Osteoblast (primary cell): ENCODE measurements at places on chromosomes 1 and 21. TPM values are rescaled to one million over a fixed set of nuclear protein-coding genes. Genes with fewer than 3 reads are reported as not detected.

DNA sequence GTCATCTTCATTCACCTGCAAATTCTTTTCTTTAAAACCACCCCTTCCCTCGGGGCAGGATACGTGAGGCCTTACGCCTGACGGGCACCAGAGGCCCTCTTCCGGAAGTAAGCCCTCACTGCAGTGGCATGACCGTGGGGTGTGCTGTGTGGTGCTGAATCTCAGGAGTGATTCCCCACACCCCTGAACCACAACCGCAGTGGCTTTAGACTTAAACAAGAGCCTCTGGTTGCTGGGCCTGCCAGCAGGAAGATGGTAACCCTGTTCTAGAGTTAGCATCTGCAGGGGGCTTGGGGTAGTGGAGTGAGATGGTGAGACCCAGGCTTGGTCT, 12.1 kb downstream of the BSND start:
- DNase-seq, result no peak
- peaks cover 5% of the 10 kb centered on the region for H3K27me3 ChIP-seq
- no peak overlapping the region for H3K4me3 ChIP-seq
- peaks cover 14% of the 10 kb centered on the region for H3K4me1 ChIP-seq
- H3K36me3 ChIP-seq, result no peaks in the 10 kb centered on the region

CACNA1S gene
- not detected in 2 replicates for total RNA-seq

- H3K27me3 ChIP-seq, result no peaks in the 10 kb centered on the region
- H3K4me1 ChIP-seq, result peaks cover 3% of the 10 kb centered on the region
- H3K4me3 ChIP-seq, result no peak overlapping the region
Measured at GRCh38 chr1:210754878-210755665, 378.9 kb downstream of the KCNH1 start.

- H3K4me1 ChIP-seq, result no peaks in the 10 kb centered on the region
- no peak overlapping the region for H3K27ac ChIP-seq
- no peaks in the 10 kb centered on the region for H3K36me3 ChIP-seq
- H3K27me3 ChIP-seq, result no peaks in the 10 kb centered on the region
- no peak for DNase-seq
Measured at GRCh38 chr1:104125970-104126369, 376.3 kb downstream of the AMY1C start.

GRCh38 chr1:152630596-152630995, 7.7 kb upstream of the LCE3A start:
- no peaks in the 10 kb centered on the region for H3K4me1 ChIP-seq
- no peak for DNase-seq
- H3K36me3 ChIP-seq, result no peaks in the 10 kb centered on the region
- no peak overlapping the region for H3K27ac ChIP-seq
- H3K27me3 ChIP-seq, result no peaks in the 10 kb centered on the region

- H3K27ac ChIP-seq, result no peak overlapping the region
- H3K27me3 ChIP-seq, result peaks cover 17% of the 10 kb centered on the region
- DNase-seq, result no peak
- peaks cover 7% of the 10 kb centered on the region for H3K4me1 ChIP-seq
- no peaks in the 10 kb centered on the region for H3K36me3 ChIP-seq
Measured at GRCh38 chr1:65066419-65066765, 81.6 kb upstream of the AK4 start.

GRCh38 chr1:44031252-44032169, at the start of gene SLC6A9:
Gene SLC6A9 (minus strand): TSS chr1:44031462. CDS start chr1:44024277, 7,185 bp downstream.
- peaks cover 20% of the 10 kb centered on the region for H3K4me1 ChIP-seq
- DNase-seq, result peak; percentile 94
- H3K4me3 ChIP-seq, result peak within 1 kb of the TSS; percentile 75
- no peak within 1 kb of the TSS for H3K27ac ChIP-seq

DDR2 gene
- total RNA-seq, result 363 and 384 TPM in 2 replicates

- peaks cover 47% of the 10 kb centered on the region for H3K4me1 ChIP-seq
- H3K27ac ChIP-seq, result peak overlapping the region; percentile 57
- H3K4me3 ChIP-seq, result peak overlapping the region; percentile 18
- peak; percentile 25 for DNase-seq
Measured at GRCh38 chr21:37459575-37459974, 93.0 kb downstream of the DYRK1A start.

SPRR2G gene
- not detected in 2 replicates for total RNA-seq

- H3K27me3 ChIP-seq, result no peaks in the 10 kb centered on the region
- H3K4me1 ChIP-seq, result peaks cover 28% of the 10 kb centered on the region
- peak; percentile 62 for DNase-seq
- H3K36me3 ChIP-seq, result no peaks in the 10 kb centered on the region
- peak overlapping the region; percentile 47 for H3K27ac ChIP-seq
Measured at GRCh38 chr1:48470950-48471690, 884 bp downstream of the SPATA6 start.

DNA sequence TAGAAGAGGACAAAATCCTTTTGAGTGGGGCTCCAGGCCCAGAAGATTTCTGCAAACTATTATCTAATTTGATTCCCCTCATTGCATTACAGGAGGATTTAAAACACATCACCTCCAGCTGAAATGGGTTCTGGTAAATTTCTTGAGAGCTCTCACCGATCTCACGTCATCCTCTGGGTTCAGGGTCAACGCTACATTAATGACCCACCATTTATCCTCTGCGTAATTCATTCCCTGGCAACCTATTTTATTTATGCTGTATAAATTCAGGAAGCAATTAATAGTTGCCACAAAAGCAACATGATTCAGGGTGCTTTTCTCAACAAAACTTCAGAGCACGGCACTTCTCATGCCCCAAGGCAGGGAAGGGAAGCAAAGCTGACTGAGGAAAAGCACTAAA, 38.9 kb downstream of the LMX1A start:
- H3K36me3 ChIP-seq, result no peaks in the 10 kb centered on the region
- H3K27me3 ChIP-seq, result no peaks in the 10 kb centered on the region
- no peaks in the 10 kb centered on the region for H3K4me1 ChIP-seq
- no peak for DNase-seq

GRCh38 chr1:96544051-96544830, 177.3 kb upstream of the PTBP2 start:
- no peaks in the 10 kb centered on the region for H3K27me3 ChIP-seq
- no peaks in the 10 kb centered on the region for H3K36me3 ChIP-seq
- peaks cover 4% of the 10 kb centered on the region for H3K4me1 ChIP-seq
- DNase-seq, result no peak
- no peak overlapping the region for H3K27ac ChIP-seq
- no peak overlapping the region for H3K4me3 ChIP-seq

DNA sequence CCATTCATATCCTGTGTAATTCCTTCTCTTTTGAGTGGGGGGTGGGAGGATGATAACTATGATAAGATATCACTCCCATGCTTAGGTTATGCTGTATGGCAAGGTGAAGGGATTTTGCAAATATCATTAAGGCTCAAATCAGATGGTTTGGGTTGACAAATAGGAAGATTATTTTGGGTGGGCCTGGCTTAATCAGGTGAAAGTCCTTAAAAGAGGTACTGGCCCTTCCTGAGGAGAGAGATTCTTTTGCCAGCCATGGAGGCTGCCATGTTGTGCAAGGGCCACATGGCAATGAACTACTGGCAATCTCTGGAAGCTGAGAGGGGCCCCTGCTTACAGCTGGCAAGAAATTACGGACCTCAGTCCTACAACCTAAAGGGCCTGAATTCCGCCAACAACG, 174.6 kb upstream of the FOXD3 start:
- H3K36me3 ChIP-seq, result no peaks in the 10 kb centered on the region
- no peaks in the 10 kb centered on the region for H3K4me1 ChIP-seq
- H3K4me3 ChIP-seq, result no peak overlapping the region
- DNase-seq, result no peak
- H3K27ac ChIP-seq, result no peak overlapping the region

- H3K4me3 ChIP-seq, result no peak overlapping the region
- no peaks in the 10 kb centered on the region for H3K4me1 ChIP-seq
- H3K27me3 ChIP-seq, result peaks cover 35% of the 10 kb centered on the region
- H3K36me3 ChIP-seq, result no peaks in the 10 kb centered on the region
- no peak overlapping the region for H3K27ac ChIP-seq
Measured at GRCh38 chr1:204725821-204726448, 40.4 kb upstream of the LRRN2 start.

GRCh38 chr1:156704930-156705320, 458 bp downstream of the CRABP2 start:
- peak overlapping the region; percentile 66 for H3K4me3 ChIP-seq
- H3K27me3 ChIP-seq, result no peaks in the 10 kb centered on the region
- H3K27ac ChIP-seq, result no peak overlapping the region
- no peaks in the 10 kb centered on the region for H3K36me3 ChIP-seq

DNA sequence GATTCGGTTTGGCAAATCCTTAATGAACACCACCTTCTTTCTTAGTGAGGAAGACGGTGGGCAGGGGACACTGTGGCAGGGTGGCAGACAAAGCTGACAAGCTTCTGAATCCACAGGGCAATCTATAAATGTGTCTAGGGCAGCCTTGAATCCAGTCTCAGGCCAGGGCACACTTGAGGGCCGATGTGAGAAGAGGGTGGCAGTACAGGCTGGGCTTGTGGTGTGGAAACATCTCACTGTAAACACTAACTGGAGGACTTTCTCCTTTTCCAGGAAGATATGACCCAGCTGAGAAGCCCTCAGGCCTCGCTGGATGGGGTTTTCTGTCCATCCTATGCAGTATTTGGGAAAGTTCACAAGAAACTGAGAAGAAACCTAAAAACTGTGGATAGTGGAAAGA, 46.5 kb downstream of the PKP1 start:
- H3K36me3 ChIP-seq, result no peaks in the 10 kb centered on the region
- H3K4me3 ChIP-seq, result no peak overlapping the region
- no peak overlapping the region for H3K27ac ChIP-seq
- DNase-seq, result no peak
- no peaks in the 10 kb centered on the region for H3K27me3 ChIP-seq
- peaks cover 6% of the 10 kb centered on the region for H3K4me1 ChIP-seq

DNA sequence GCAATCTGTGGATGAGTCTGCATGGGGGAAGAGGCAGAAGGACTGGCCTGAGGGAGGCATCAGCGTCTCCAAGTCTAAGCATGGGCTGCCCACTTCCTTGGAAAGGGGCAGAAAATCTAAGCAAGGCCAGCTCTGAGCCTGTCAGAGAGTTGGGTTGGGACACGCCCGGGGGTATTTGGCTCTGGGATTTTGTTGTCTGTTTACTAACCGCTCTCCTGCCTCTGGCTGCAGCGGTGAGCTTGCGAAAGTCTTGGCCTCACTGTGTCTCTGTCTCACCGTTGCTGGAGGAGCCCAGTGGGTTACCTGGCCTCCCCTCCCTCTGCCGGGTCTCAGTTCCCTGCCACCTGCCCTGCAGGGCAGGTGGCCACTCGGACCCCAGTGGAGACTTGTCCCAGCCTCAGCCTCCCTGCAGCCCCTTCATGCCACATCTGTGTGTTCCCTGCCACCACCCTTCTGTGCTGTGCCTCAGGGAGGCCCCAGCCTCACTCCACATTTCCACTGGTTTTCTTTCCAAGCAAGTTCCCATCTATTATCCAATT, 33.7 kb downstream of the EDN2 start:
- DNase-seq, result peak; percentile 55
- no peak overlapping the region for H3K27ac ChIP-seq
- peaks cover 7% of the 10 kb centered on the region for H3K4me1 ChIP-seq
- H3K4me3 ChIP-seq, result no peak overlapping the region
- H3K36me3 ChIP-seq, result no peaks in the 10 kb centered on the region

DNA sequence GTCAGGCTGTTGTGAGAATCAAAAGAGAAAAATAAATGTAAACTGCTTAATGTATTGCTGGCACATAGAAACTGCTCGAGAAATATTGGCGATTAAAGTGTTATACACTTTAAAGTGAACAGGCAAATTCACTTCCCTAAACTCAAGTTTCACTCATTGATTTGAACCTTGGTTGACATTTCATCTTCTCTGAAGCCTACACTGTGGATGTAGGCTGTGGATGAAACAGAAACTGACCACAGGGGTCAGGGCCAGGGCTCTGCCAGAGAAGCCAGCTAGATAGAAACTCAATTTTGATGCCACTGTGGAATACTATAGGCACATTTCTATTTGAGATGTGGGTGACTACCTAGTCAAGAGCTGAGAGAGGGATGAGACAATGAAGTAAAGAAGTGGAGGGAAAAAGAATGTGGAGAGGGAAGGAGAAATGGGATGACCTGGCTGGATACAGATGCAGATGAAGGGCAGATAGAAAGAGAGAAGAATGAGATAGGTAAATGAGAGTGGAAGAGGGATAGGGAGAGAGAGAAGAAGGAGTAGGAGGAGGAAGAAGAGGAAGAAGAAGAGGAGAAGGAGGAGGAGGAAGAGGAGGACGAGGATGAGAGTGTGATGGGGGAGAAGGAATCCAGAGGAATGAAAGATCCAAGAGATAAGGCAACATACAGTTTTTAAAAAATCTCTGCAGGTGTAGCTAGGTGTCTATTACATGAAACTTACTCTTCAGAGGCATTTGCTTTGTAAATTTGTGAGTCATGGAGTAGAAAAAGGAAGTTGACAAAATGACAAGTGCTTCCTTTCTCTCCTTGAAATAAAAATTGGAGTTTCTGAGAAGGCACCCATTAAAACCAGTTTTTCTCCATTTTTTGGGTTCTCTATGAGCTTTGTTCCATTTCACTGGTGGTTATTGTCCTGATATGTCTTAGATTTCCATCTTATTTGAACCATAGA, 17.4 kb upstream of the CD1D start:
- H3K4me3 ChIP-seq, result no peak overlapping the region
- H3K4me1 ChIP-seq, result no peaks in the 10 kb centered on the region
- DNase-seq, result no peak
- H3K27ac ChIP-seq, result no peak overlapping the region

DNA sequence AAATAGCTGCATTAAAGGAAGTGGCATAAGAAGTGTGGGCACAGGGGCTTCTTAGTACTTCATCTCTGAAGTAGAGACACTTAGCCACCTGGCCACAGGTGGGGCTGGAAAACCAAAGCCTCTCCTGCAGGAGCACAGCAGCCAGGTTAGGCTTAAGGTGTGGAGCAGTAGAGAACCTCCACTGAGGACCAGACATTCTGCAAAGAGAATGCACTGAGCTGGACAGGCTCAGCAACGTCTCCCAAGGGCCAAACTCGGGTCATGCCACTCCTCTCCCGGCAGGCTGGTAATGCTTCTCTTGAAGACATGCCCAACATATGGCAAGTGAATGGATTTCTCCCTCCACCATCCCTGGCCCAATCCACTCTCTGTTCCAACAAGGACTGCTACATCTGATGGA, 33.0 kb upstream of the LRRC38 start:
- DNase-seq, result no peak
- H3K27ac ChIP-seq, result no peak overlapping the region
- no peaks in the 10 kb centered on the region for H3K27me3 ChIP-seq
- H3K4me3 ChIP-seq, result no peak overlapping the region

DNA sequence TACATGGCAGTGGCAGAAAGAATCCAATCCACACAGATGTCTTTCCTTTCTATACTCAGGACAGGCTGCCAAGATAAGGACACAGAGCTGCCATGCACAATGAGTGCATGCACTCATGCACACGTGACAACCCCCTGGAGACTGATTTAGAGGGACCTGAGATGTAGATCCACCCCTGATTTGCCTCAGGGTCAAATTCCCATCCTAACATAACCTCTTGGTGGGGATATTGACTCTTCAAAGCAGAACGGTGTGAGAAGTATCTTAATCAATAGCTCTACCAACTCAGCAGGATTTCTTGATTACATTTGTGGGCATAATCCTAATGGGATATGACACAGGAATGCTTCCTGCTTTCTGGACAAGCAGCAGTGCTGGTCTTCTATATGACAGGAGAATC, 125.2 kb upstream of the DSCAM start:
- no peaks in the 10 kb centered on the region for H3K4me1 ChIP-seq
- no peak overlapping the region for H3K27ac ChIP-seq
- H3K36me3 ChIP-seq, result no peaks in the 10 kb centered on the region
- H3K27me3 ChIP-seq, result no peaks in the 10 kb centered on the region
- no peak for DNase-seq
